ENCODE measurements at places on chromosomes 2 and 18. TPM values are rescaled to one million over a fixed set of nuclear protein-coding genes. Genes with fewer than 3 reads are reported as not detected.

ATP6V1C2 gene
- under 0.01 TPM for total RNA-seq

CMPK2 gene
- 2.6 TPM for total RNA-seq

TAF4B gene
- total RNA-seq: 3.6 TPM

MC2R gene
- not detected for total RNA-seq

Measured in vein endothelial cell (primary cell).